ENCODE measurements at places on chromosomes 12 and 14.

GRCh38 chr14:98622208-98623051, 649.6 kb downstream of the BCL11B start:
- DNase-seq = no peak

DNA sequence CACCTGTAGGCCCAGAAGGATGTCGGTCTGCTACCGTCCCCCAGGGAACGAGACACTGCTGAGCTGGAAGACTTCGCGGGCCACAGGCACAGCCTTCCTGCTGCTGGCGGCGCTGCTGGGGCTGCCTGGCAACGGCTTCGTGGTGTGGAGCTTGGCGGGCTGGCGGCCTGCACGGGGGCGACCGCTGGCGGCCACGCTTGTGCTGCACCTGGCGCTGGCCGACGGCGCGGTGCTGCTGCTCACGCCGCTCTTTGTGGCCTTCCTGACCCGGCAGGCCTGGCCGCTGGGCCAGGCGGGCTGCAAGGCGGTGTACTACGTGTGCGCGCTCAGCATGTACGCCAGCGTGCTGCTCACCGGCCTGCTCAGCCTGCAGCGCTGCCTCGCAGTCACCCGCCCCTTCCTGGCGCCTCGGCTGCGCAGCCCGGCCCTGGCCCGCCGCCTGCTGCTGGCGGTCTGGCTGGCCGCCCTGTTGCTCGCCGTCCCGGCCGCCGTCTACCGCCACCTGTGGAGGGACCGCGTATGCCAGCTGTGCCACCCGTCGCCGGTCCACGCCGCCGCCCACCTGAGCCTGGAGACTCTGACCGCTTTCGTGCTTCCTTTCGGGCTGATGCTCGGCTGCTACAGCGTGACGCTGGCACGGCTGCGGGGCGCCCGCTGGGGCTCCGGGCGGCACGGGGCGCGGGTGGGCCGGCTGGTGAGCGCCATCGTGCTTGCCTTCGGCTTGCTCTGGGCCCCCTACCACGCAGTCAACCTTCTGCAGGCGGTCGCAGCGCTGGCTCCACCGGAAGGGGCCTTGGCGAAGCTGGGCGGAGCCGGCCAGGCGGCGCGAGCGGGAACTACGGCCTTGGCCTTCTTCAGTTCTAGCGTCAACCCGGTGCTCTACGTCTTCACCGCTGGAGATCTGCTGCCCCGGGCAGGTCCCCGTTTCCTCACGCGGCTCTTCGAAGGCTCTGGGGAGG, at the start of gene LTB4R:
Gene LTB4R (plus strand): TSS at position 857 of the 959 bp plus-strand sequence. CDS start 4,150 bp downstream, outside the sequence.
- no peak for DNase-seq

DNA sequence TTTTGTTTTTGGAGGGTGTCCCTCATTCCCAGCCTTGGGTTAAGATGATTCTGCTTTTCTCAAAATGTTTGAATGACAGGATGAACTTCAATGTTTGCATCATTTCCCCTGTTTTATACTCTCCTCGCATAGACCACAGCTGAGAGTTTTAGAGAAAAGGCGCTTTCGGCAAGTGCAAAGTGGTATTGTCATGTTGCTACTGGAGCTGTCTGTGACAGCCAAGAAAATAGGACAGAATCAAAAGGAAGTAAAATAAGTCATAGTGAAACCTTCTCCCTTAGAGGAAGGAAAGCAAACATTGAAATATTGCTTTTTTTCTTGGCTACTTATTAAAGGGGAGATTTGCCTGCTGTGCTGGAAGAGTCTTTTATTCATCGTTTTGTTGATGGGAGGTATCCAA, 33.5 kb upstream of the ARHGAP5 start:
- DNase-seq = no peak

- DNase-seq = peak; percentile 62
Measured at GRCh38 chr14:76456200-76456599, 80.3 kb downstream of the ESRRB start.

DNA sequence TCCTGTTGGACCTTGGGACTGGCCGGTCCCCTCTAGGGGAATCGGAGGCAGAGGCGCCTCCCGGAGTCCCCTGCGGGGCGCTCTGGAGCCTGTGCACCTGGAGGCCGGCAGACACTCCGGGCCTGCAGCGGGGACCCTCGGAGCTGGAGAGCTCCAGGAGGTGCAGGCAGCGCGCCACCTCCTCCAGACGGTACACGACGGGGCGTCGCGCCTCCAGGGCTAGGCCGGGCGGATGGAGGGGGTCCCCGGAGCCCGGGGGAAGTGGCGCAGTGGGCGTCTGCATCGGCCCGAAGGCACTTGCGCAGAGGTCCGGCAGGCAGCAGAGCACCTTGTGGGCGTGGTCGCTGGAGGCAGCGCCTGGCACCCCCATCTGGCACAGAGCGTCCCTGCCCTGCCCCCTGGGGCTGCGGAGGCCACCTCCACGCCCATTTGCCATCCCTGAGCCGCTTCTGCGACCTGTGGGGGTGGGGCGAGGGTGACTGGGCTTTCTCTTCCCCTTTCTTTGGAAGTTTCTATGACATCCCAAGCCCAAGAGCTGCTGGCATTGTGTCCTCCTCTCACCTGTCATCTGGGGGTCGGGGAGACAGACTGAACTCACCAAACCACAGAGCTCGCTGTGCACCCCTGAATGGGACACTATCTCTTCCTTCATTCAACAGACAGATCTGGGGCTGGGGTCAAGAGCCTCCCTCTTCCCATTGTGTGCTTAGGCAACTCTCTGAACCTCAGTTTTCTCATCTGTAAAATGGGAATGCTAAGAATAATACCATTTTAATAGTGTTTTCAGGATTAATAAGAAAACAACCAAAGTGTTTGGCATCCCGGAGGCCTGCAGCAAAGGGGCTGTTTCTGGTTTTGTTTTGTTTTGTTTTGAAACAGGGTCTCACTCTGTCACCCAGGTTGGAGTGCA, 37.5 kb upstream of the CORO1C start:
- peak; percentile 46 for DNase-seq

DNA sequence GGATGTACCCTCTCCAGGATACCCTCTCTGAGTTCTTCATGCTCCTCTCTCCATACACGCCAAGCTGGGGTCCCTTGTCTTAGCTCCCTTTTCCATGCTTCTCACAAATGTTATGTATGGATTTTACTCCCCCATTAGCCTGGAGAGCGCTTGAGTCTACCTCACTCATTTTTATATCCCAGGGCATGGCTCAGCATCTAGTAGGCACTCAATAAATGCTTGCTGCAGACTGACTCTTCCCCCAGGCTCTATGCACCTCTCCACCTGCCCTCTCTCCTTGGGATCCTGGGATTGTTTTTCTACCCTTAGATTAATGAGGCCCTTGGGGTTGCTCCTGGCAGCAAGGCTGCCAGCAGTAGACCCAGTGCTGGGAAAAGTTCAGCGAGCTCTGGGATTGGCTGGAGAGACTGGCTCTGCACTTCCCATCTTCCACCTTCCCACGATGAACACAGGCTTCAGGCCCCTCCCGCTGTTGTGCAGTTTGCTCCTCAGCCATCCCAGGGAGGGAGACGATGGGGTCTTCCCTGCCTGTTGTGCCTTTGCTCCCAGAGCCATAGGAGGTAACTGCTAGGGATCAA, 2.2 kb downstream of the NRIP2 start:
- no peak for DNase-seq

DNA sequence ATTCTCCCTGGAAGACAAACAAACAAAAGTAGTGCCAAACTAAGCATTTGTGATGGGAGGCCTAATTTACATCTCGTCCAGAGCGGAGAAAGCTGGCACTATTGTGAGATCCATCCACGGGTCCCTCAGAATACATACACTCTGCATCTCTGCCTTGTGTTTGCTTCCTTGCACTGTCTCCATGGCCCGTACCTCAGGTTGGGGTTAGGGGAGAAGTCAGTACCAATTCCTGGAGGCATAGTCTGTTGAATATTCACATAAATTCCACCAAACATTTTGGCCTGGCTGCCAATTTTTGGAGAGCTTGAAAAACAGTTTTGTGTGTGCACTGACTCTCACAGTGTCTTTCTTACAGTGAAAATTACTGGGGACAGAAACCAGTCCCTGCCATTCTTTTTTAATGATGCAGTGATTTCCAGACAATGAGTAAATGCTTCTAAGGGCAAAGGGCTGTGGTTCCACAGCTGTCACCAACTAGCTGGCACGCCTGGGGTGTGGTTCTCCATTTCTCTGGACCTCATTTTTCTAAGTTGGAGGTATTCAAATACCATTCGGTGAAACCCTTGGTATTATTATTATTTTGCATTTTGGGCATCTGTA, 119.7 kb upstream of the HIF1A start:
- DNase-seq = no peak

DNA sequence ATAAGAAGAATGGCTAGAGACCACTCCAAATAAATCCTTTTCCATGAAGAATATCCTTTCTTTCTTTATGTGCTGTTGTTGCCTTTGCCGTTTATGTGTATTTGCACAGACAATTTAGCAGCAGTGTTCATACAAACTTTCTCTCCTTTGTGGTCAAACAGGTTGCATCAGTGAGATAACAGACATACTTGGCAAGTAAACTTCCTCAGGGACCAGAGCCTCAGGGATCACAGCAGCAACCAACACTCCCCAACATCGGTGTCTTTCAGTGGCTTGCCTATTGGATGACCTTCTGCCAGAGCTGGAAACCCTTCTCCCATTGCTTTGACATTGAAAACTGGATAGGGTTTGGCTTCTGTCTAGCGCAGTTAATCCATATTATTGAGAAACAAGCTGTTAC, 252.2 kb downstream of the BTG1 start:
- DNase-seq = no peak

DNA sequence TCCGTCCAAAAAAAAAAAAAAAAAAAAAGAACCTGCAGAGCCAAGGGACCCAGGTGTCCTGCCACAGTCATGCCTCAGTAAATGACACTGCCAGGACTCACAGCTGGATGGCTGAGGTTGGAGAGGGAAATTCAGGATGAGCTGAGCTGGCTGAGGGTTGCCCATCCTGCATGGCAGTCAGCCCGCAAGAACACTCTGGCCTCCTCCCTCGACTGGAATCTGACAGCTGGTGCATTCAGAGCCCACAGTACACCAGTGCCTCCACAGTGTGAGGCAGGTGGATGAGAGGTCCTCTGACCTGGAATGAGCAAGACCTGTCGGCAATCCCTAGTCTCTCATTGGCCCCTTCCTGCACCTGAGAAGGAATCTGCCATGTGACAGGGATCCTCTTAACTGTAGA, 74.4 kb upstream of the GPR68 start:
- DNase-seq = no peak

DNA sequence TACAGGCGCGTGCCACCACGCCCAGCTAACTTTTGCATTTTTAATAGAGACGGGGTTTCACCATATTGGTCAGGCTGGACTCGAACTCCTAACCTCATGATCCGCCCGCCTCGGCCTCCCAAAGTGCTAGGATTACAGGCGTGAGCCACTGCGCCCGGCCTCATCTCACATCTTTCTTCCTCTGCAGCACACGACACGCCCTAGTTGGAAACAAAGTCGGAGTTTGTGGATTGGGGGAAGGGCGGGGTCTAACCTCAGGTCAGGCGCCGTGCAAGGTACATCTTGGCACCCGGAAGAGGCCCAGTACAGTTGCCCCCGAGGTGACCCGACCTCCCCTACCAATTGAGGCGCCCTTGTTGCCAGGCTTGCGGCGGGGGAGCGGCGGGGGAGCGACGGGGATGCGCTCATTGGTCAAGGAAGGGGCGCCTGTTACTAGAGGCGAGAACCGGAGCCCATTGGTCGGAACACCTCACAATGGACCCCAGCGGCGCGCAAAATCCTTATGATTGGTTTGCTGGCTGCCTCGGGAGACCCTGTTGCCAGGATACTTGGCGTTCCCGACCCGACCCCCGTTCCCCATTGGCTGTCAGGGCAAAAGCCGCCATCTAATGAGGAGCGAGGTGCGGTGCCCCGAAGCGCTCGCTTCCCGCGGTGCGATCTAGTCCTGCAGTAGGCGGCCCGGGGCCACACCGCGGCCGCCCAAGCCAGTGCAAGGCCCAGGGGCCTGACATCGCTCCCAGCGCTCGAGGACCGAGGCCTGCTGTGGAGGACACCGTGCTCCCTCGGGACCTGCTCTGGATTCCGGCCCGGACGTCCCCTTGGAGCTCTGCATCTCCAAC, at the start of gene REC8:
Gene REC8 (plus strand): TSS at position 659 of the 839 bp plus-strand sequence. CDS start 473 bp downstream, outside the sequence.
- DNase-seq = peak; percentile 97

DNA sequence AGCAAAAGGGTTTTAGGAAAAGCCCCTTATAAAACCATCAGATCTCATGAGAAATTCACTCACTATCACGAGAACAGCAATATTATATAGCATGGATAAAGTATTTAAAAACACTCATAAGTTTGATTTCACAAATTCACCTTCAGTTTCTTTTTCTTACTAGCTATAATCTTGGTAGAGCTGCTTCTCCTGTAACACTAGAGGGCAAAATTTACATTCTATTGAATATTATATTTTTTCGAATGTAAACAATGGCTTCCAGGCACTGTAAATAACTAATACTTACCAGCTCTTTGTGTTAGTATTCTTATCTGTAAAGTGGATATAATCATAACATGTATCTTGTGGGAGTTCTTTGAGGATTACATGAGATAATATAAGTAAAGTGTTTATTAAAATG, 259.6 kb downstream of the CCER1 start:
- DNase-seq = no peak

DNA sequence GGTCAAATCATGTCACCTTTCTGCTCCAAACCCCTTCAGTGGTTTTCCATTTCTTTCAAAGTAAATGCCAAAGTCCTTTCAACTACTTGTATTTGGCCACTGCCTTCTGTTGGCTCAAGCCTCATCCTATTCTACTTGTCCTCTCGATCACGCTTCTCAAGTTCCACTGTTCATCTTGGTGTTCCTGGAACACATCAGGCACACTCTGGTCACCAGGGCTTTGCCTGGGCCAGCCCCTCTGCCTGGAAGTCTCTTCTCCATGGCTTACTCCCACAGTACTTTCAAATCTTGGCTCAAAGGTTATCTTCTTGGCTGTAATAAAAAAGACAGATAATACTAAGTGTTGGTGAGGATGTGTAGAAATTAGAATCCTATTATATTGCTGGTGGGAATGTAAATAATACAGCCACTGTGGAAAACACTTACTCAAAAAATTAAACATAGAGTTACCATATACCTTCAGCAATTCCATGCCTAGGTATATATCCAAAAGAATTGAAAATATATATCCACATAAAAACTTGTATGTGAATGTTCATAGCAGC, 17.3 kb upstream of the PPFIBP1 start:
- no peak for DNase-seq

- no peak for DNase-seq
Measured at GRCh38 chr12:104215638-104216297, at the start of gene TXNRD1. Gene TXNRD1 (plus strand): TSS chr12:104215779. CDS start chr12:104215803, 24 bp downstream.

- no peak for DNase-seq
Measured at GRCh38 chr14:55426891-55427290, 13.5 kb downstream of the TBPL2 start.

DNA sequence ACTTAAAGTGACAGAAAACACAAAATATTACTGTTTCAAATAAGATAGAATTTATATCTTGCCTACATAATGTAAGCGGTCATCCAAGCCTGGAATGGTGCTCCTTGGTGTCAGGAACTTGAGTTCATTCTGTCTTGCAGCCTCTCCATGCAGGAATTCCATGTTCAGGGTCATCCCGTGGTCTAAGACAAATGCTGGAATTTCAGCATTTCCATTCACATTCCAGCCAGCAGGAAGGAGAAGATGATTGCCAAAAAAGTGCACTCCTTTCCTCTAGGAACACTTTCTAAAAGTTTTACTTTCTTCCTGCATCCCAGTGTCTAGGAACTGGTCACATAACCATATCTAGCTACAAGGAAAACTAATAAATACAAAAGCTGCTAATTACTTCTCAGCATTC, 106.3 kb downstream of the PTPRO start:
- DNase-seq = no peak

- DNase-seq = no peak
Measured at GRCh38 chr14:20652996-20653975, 11.8 kb upstream of the OR6S1 start.

- DNase-seq = no peak
Measured at GRCh38 chr12:48993787-48994186, 5.4 kb downstream of the DDN start.

Data from SK-N-SH (cell line).